8988T (cell line): ENCODE measurements at places on chromosomes 7 and 10.

DNA sequence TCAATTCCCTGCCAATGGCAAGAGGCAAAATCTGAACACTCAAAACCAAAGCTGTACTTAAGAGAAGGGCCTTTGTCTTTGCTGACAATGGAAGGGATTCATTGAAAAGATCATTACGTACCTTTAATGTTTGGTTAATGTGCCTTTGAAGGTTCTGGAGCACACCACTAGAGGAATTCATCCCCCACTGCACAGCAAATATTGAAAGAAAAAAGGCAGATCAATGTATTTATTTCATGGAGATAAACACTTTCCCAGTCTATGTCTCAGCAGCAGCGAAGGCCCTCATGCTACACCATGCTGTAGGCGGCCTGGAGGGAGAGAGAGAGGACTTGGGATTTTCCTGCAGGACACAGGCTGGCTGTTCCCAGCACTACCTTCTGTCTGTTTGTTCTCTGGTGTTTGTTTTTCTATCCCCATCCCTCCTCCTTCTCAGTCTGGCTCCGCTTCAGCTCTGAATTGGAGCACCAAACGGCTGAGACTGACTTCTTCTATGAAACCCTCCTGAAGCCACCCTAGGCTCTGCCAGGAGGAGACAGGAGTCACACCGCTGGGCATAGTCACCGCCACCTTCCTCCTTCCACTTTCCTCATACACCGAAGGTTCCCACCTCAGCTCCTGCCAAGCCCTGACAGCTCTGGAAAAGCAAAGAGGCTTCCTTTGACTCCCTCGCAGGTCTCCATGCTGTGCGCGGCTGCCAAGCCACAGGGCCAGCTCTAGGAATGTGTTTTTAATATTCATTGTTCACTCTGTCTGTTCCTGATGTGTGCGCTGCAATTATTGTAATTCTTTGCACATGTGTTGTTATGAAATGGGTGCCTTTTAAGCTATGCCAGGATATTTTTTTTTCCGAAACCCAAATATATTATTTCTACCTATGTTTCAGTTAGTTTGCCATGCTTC is 301.5 kb downstream of the FZD1 start:
- no peak for DNase-seq

- DNase-seq = no peak
Observed at GRCh38 chr7:157211690-157212089, 73.0 kb downstream of the UBE3C start.

GRCh38 chr10:127702271-127702670 is 34.7 kb upstream of the FOXI2 start:
- DNase-seq = no peak

- DNase-seq = no peak
Observed at GRCh38 chr7:128855559-128855958, 7.1 kb upstream of the ATP6V1F start.

DNA sequence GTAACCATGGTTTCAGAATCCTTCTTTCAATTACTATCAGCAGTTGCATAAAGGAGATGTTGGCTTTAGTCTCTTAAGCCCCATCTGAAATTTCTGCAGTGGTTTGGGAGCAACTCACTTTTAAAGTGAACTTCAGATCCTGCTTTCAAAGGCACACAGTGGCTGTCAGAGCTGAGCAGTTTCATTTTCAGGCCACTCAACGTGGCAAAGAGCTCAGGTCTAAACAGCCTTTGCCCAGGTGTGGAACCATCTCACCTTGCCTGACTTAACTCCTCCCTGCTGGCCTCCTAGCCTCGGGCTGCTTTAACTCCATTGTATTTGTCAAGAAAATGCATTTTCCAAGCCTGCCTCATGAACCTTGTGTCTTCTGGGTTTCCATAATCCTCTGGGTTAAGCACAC is 197.5 kb upstream of the KMT2E start:
- DNase-seq = no peak

GRCh38 chr10:3635211-3635671 is 149.8 kb downstream of the KLF6 start:
- DNase-seq = no peak

- no peak for DNase-seq
Observed at GRCh38 chr7:72538856-72539255, 126.7 kb upstream of the CALN1 start.

- no peak for DNase-seq
Observed at GRCh38 chr10:26440088-26440470, 1.9 kb downstream of the APBB1IP start.

DNA sequence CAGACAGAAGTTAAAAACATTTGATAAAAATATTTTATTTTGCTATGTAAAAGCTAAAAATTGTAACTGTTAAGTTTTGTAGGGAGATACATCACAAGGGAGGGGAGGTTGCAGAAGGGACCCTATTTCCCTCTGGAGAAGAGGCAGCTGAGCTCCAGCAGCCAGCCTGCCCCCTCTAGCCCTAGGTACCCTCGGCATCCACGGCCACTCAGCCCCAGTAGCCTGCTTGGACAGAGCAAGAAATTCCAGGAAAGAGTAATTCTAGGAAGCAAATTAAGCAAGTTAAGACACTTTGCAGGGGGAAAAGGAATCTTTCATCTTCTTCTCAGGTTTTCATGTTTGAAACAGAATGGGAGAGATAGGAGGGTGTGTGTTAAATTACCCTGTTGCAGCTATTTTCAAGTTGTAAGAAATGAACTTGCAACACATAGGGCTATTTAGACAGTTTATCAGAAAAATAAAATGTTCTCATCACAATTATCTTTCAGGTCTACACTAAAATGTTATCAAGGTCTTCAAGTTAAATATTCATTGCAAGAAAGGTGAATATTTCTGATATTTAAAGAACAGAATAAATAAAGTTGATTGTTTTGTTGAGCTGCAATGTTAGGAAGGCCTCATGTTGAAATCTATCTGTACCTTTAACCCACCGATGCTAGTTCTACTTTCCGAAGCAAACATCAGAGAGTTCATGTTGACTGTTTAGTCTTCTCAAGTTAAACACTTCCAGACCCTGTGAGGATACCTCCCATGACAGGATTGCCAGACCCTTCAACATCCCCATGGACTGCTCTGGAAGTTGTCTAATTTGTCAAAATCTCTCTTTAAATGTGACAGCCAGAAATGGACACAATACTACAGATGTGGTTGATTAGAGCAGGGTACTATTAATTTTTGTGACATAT is 5.5 kb downstream of the SGCE start:
- no peak for DNase-seq
